HTR-8/SVneo (cell line): ENCODE measurements at places on chromosomes 4 and X.

DNA sequence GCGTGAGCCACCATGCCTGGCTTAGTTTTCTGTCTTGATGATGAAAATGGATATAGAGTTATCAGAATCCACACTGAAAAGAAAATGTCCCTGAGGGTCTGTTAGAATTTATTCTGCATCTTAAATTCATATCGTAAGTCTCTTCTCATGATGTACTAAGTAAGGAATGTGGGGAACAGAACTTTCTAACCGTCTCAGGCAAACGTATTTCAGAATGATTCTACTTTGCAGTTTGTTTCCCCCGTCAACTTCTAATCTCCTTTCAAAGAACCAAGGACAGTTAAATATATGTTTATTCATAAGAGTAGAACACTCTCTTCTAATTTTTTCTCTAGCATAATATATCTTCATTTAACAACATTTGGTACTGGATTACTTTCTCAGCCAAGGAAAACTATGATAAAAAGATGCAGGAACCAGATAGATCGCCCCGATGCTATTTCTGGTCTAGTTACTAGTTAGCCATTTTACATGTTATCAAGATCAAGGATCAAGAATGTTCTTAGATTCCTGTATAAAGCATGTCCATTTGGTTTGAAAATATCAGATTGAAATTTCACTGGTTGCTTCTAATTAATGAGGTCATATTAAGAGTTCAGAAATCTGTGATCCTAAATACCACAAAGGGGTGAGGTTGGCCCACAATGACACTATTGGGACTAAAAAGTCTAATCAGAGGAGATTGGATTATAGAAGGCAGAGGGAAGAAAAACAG lies 49.5 kb downstream of the METTL14 start:
- DNase-seq = no peak

DNA sequence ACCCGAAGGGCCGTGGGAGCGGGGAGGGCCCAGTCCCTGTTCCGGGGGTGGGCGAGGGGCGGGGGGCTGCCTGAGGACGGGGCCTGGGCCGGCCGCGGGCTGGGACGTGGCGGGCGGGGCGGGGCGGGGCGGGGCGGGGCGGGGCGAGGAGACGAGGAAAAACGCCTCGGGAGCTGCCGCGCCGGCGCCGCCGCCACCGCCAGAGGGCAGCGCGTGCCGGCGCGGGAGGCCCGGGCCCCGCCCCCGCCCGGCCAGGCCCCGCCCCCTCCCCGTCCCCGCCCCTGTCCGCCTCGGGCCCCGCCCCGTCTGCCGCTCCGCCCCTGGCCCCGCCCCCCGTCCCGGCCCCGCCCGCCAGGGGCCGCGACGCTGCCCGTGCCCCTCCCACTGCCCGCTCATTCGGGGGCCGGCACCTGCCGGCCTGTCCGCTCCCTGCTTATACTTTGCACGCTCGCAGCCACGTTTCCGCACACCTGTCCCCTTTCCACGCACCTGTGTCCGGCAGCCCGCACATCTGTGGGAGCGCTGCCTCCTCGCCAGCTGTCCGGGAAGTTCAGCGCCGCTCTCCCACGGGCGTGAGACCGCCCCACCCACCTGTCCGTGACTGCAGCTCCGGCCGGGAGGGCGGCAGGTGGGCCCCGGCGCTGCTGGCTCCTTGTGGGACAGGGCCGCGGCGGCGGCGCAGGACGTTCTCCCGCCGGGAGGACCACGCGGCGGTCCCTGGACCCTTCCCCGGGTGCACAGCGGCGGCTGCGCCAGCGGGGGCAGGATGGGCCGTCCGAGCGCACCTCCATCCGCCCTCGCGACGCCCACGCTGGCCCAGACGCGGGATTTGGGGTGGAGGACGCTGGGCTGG lies 1.7 kb upstream of the FGFRL1 start:
- DNase-seq = peak; percentile 70

DNA sequence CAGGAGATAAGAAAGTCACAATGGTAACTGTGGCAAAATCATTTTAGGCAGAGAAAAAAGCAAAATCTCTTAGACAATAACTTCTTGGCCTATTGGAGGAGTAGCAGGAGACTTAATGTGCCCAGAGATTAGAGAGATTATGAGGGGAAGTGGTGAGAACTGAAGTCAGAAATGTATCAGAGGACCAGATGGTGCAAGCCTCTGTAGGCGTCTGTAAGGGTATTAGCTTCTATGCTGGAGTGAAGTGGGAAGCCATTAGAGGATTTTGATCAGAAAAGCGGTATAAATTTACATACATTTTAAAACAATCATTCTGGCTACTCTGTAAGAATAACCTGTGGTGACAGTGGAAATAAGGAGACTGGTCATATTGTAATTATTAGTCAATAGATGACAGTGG lies 236.7 kb downstream of the FAT4 start:
- no peak for DNase-seq

GRCh38 chrX:76454456-76454927 lies 27.0 kb downstream of the MAGEE1 start:
- DNase-seq = no peak

- DNase-seq = no peak
Observed at GRCh38 chrX:74911494-74911893, 13.8 kb downstream of the NEXMIF start.

- no peak for DNase-seq
Observed at GRCh38 chr4:113901994-113902787, 77.3 kb downstream of the ARSJ start.

- DNase-seq = no peak
Observed at GRCh38 chr4:7769396-7770223, 170.1 kb downstream of the AFAP1 start.

DNA sequence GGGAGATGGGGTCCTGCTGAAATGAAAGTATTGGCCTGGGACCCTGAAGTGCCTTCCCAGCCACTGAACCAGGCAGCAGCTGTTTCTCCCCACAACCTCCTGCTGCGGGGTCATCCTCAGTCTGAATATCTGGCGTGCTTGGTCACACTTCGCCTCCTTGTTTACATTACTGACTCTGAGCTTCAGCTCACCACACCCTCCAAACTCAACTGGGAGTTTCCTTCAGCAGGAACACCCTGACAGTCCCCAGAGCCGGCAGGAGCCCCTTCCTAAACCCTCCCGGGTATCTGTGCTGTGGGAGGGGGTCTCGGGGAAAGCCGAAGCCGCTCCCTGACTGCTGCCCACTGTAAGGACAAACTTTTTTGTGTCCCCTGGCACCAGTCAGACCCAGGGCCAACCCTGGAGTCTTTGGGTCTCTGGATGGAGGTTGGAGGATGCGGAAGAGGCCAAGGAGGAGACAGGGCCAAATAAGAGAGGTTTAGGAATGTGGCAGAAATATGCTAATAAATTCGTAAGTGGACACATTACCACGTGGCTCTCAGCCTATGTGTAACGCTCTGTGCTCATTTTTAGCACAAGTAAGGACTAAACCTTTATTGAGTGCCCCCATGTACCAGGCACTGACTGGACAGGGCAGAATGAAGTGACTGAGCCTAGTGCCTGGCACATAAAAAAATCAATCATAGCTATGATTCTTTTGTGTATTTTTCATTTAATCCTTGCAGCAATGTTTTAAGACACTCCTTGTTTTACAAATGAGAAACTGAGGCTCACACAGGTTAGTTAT lies 20.7 kb downstream of the FHDC1 start:
- no peak for DNase-seq

DNA sequence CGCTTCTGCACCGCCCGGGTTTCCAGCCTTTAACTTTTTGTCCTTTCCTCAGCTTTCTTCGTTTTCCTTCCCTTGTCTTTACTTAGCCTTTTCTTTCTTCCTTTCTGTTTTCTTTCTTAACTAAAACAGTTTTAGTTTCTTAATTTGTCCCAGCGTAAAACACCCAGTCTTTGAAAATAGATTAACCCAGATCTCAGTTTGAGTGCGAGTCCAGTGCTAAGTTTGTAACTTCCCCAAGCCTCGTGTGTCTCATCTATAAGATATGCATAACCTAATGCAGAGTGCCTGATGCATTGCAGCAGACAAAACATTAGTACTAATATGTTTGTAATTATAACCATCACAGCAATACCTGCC lies 460 bp upstream of the GEMIN8 start:
- DNase-seq = no peak
